ENCODE measurements at places on chromosomes 16 and 17. TPM values are rescaled to one million over a fixed set of nuclear protein-coding genes. Genes with fewer than 3 reads are reported as not detected.

The CLEC3A gene
- total RNA-seq = 0.23 TPM

The KRT16 gene
- not detected for total RNA-seq

The TP53TG3 gene
- not detected for total RNA-seq

The SLFN14 gene
- total RNA-seq = 0.23 TPM

The P2RX5 gene
- total RNA-seq = 13.4 TPM

The ACSM3 gene
- 2.1 TPM for total RNA-seq

The OR3A3 gene
- not detected for total RNA-seq

The IGF2BP1 gene
- total RNA-seq = 2.8 TPM

The PSMB10 gene
- 19.4 TPM for total RNA-seq

The TACO1 gene
- 10.1 TPM for total RNA-seq

The C16orf89 gene
- total RNA-seq = 2.3 TPM

The CEMP1 gene
- total RNA-seq = 0.92 TPM

All from diencephalon (tissue), 1 donor.